ENCODE measurements at places on chromosomes 4 and X. TPM values are rescaled to one million over a fixed set of nuclear protein-coding genes. Genes with fewer than 3 reads are reported as not detected.

DNA sequence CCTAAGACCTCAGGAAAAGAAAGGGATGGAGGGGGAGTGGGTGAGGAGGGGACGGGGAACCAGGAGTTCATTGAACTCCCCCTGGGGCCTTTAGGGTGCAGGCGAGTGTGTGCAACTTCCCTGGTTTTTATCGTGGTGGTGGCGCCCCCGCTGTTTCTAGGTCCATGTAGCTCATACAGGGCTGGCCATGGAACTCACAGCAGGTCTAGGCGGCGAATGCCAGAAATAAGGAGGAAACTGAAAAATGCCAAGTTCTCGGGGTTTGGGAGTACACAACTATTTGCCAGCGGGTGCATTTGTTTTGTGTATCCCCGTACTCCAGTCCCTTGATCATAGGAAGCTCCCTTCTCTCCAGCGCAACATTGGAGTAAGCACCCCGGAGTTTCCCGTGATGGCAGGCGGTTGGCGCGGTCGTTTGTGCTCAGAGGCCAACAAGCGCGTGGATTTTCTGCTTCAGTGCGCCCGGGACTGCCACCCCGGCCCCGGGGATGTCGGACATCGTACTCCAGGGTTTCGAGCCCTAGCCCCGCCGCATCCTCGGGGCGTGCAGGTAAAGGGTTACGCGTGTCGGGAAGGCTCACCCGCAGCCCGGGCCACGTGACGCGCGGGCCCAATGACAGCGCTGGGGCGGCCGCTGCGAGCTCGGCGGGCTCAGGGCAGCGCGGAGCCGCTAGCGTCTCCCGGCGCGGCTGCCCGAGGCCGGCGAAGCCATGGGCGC lies 208.9 kb downstream of the NWD2 start:
- peak; percentile 60 for DNase-seq

Gene TMEM164
- total RNA-seq: 4.1 TPM

Gene HHIP
- total RNA-seq: 14.0 TPM

Gene PAGE1
- total RNA-seq: not detected

DNA sequence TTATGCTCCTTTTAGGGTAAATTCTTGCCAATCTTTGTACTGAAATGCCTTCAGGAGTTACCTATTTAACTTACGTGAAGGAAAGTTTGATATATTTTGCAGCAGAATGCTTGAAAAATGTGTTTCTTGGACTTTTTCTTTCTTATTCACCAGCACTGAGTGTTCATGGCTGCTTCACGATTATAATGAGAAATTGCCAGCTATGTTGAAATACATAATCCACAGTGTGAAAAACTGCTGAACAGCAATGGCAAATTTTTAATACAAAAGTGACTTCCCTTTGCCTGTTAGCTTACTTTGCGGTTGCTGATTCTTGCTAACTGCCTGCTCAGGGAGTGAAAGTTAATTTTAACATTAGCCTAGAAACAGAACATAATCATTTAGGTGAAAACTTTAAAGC lies 153.8 kb upstream of the SLC4A4 start:
- DNase-seq: no peak

GRCh38 chr4:94486372-94486801 lies 34.6 kb downstream of the PDLIM5 start:
- DNase-seq: no peak

GRCh38 chrX:51192104-51192503 lies 140.5 kb upstream of the NUDT10 start:
- DNase-seq: no peak

GRCh38 chr4:133775881-133776280 lies 425.7 kb downstream of the PABPC4L start:
- DNase-seq: no peak

- DNase-seq: peak; percentile 45
These were observed at the start of gene DCHS2 for GRCh38 chr4:154491341-154492271. Gene DCHS2 (minus strand): TSS chr4:154491799. CDS start chr4:154491355, 444 bp downstream.

Data from liver (tissue), 10 donors.